NCI-H226 (cell line): ENCODE measurements at places on chromosomes 12 and 14.

DNA sequence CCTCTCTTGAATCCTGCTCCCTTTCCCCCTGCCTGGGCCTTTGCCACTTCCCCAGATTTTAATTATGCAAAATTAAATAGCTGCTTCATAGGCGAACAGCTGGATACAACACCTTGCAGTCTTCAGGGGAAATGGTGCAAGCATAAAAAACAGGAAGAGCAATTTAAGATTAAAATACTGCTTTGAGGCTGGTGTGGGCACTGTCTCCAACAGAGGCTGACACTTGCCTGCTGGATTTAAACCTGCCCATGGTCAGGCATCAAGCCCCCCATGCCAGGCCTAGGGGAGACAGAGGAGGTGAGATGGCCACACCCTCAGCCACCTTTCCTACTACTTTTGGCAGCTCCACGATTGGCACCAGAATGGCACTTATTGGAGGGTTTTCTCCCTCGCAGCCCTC lies 110.1 kb upstream of the DIO3 start:
- no peak for DNase-seq

GRCh38 chr12:117518594-117519270 lies 157.3 kb upstream of the NOS1 start:
- no peak for DNase-seq

GRCh38 chr14:68671909-68672308 lies 121.0 kb downstream of the ZFP36L1 start:
- DNase-seq = no peak

DNA sequence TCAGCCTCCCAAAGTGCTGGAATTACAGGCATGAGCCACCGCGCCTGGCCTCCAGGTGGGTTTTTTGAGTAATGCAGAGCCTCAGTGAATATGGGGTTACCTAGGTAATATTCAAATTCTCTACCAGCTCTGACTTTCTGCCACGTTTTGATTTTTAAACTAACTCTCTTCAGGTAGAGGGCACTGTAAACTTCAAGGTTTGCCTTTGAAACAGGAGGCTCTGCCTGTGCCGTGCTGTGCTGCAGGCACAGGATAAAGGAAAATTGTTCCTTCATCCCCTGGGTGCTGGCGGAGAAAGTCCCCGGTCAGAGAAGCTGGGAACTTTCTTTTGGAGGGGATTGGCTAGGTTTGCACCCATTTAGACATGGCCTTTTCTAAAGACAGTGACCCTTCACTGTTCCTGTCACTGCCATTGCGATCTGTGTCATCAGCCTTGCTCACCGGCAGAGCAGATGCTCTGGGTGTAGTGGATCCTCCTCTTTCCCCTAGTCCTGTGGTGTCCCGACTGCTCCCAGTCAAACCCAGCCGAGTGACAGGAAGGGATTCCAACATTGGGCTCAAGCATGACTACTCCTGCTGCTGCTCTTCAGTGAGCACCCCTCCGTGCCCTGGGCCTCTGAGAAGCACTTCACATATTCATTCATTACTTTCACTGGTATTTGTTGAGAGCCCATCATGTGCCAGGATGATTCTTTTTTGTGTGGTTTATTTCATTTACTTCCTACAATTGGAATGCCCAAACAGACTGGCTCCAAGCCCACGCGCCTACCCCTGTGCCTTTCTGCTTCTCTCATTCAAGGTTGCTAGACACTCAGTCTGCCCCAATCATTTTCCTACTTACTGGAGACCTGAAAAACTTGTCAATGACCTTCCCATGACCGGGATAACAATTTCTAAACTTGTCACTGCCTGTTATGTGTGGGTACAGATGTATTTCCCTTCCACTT lies 103.6 kb downstream of the TMEM30B start:
- DNase-seq = no peak

GRCh38 chr14:70872678-70873020 lies 34.6 kb upstream of the PCNX1 start:
- DNase-seq = no peak

DNA sequence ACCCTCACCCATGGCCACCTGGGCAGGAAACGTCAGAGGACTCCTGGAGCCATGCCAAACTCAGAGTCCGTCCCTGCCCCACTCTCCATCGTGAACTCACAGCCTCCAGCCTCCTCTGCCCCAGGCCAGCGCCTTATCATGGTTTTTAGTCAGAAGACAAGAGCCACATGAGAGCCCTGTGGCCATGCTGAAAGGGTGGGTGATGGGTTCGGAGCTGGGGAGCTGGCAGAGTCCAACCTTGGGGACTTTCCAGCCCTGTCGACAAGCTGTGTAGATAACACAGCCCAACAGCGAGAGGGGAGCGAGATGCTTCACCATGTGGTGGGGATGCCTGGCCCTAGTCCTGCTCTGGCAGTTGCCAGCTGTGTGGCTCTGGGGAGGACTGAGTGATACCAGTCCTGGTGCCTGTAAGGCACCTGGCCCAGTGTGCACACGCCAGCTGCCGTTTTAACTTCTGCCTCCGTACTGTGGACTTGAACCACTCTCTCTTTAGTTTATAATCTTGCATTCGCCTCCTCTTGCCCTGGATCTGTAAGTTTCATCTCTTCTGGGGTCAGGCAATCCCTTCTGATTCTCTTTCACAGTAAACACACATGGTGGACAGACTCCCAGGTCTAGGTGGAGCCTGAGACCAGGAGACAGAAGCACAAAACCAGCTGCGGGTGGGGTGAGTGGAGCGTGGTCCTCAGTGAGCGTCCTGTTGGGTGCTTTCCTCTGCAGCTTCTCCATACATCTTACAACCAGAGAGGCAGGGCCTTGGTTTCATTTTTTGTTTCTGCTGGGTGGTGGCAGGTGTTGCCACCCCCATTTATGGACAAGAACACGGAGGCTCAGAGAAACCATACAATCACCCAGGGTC lies 55.3 kb downstream of the RIN3 start:
- peak; percentile 2 for DNase-seq

- peak; percentile 96 for DNase-seq
Measured at GRCh38 chr12:51368640-51369517, 22.3 kb downstream of the GALNT6 start.

- DNase-seq = no peak
Measured at GRCh38 chr14:56522403-56522802, 57.2 kb upstream of the TMEM260 start.

GRCh38 chr12:52229836-52230343 lies 3.2 kb upstream of the KRT7 start:
- DNase-seq = peak; percentile 38

DNA sequence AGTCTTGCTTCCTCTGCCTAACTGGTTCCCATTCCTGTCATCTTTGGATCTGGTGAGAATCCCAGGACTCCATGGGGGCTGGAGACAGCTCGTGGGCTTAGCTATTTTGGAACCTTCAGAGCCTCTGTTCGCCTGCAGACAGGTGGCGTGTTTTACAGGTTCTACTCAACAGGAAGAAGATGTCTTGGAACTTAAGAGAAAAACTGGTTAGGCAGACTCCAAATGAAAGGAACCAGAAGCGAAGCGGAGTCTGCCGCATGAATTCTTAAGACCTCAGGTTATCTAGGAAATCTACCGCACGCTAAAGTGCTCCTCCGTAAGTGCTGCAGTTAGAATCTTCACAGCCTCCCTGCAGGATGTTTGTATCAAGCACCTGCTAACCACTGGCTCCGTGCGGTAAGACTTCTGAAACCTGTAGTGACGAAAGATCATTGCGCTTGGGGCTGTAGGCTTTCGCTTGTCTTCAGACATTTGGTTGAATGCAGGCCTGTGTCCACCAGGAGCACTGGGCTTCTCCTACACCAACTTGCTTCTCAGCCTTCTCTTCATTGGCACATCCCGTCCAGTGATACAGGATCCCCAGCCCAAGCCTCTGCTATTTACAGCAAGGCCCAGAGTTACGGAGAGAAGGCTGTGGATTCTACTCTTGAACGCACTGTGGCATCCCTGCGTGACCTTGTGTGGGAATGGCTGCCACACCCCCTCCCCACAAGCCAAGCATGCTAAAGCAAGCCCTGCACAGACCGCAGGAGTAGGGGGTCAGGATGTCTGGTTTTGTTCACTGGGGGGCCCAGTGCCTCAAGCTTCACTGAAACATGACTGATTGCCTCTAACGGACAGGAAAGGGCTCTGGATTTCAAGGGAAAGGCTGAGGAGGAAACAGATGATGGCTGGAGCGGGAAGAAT lies 35.0 kb downstream of the ACADS start:
- DNase-seq = no peak

GRCh38 chr14:102696856-102697495 lies 80.3 kb upstream of the TRAF3 start:
- peak; percentile 16 for DNase-seq

GRCh38 chr14:87468531-87468930 lies 524.5 kb downstream of the GALC start:
- DNase-seq = no peak

- peak; percentile 71 for DNase-seq
Measured at GRCh38 chr12:33423706-33424105, 15.9 kb downstream of the SYT10 start.
